ENCODE measurements at places on chromosomes 3 and 15.

DNA sequence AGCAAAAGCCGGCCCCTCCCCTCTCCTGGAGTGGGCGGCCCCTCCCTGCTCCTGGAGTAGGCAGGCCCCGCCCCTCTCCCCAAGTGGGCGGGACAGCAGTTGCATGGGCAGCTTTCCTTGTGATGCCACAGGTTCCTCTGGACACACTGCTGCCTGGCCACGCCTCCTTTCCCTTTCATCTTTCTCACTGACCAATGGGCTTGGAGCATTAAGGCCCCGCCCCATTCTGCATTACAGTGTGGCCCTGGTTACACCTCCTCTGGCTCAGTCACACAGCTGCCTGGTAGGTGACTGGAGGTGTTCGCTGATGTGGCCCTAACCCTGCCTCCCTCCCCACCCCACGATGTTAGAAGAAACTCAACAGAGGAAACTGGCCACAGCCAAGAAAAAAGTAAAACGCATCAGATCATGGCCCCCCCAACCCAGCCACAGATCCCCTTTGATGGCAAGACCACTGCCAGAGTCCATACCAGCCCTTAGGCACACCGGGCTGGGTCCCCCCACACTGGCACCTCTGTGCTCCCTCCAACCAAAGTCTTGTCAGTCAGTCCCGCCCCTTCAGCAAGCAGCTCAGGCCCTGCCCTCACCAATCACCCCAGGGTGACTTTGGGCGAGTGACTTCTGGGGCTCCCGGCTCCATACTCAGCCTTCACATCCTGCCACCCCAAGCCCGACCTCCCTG is 84.3 kb downstream of the ADAMTS7 start:
- no peak for DNase-seq

- DNase-seq: no peak
These were observed 508.3 kb downstream of the SOX2 start for GRCh38 chr3:182220013-182220412.

DNA sequence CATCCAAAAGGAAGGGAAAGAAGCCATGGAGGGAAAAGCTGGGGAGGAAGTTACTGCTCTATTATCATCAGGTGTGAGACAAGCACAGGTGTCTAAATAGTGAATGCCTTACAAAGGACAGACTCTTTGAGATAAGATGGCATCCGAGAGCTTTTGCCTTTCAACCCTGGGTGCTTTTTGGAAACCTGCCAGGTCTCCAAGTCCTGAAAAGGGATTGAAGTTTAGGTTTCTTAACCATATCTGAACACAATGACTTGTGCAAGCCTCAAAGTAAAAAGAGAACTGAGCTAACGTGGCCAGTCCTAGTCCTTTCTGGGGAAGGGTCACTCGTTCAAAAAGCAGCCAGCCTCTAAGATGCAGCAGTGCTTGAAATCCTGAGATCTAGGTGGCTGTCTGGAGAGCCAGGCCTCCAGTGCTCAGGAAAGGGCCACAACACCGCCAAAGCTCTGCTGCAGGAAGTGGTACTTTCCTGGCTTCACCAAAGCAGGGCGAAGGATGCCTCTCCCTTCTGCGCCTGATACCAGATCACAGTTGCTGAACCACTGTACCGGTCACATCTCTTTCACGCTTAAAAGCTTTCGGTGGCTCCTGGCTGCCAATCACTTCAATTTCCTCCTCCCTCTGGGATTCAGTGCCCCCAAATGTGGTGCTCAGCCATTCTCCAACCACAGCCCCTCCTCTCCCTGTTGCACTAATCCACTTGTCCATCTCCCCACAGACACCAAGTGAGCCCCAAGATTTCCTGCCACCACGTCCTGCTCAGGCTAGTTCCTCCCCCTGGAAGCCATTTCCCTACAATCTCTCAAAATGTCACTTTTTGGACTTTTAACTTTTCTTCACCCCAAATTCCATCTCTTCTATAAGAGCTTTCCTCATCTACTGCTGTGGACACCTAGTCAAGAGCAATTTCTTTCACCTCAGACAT is 104.1 kb upstream of the LPP start:
- DNase-seq: no peak

- DNase-seq: no peak
These were observed 412.0 kb downstream of the FHIT start for GRCh38 chr3:60839246-60839645.

DNA sequence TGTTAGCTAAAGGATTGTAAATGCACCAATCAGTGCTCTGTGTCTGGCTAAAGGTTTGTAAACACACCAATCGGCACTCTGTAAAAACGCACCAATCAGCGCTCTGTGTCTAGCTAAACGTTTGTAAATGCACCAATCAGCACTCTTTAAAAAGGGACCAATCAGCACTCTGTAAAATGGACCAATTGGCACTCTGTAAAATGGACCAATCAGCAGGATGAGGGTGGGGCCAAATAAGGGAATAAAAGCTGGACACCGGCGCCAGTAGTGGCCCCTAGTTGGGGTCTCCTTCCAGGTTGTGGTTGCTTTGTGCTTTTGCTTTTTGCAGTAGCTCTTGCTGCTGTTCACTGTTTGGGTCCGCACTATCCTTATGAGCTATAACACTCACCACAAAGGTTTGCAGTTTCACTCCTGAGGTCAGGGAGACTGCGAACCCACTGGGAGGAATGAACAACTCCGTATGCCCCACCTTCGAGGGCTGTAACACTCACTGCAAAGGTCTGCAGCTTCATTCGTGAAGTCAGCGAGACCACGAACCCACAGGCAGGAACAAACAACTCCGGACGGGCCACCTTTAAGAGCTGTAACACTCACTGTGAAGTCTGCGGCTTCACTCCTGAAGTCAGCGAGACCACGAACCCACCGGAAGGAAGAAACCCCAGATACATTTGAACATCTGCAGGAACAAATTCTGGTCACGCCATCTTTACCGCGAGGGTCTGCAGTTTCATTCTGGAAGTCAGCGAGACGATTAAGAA is 1.1 kb upstream of the SUCLG2 start:
- DNase-seq: no peak

- no peak for DNase-seq
These were observed 164.6 kb upstream of the CCDC54 start for GRCh38 chr3:107212618-107213017.

DNA sequence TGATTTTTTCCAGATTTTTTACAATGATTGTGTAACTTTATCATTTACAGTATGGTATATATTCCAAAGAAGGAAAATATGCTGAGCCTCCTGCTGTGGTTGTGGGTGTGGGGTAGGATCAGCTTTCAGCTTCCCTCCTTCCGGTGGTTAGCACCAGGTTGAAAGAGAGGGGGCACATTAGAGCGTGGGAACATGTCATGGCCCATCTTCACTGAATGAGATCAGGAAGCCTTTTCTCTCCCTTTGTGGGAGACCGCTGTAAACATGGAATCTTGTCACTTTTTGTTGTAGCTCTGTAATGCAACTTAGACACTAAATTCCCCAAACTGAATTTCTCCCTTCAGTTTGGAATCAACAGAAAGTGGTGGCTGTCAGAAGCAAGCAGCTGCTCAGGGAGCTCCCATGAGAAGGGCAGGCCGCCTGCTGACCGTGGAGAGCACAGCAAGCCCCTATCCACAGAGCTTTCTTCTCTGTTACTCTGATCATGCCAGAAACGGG is 86.7 kb upstream of the LIMD1 start:
- DNase-seq: no peak

GRCh38 chr15:62883938-62884479 is 158.5 kb upstream of the TPM1 start:
- no peak for DNase-seq

- DNase-seq: no peak
These were observed 64.0 kb upstream of the PLSCR4 start for GRCh38 chr3:146314871-146315270.

DNA sequence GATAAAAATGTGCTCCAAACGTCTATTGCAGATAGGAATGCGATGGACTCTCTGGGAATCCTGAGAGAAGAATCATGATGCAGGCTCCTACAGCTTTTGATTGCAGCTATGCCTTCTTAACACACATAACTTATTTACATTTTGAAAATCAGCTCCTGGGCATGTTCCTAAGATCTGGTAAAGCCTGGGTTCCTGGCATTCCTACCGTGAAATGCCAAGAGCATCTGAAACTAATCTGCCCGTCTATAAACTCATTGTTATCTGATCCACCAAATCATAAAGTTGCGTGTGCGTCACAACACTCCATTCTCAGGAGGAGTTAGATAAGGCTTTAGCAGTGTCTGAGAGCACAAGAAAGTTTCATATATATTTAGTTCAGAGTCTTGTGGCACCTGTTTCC is 79.0 kb upstream of the VGLL3 start:
- no peak for DNase-seq

DNA sequence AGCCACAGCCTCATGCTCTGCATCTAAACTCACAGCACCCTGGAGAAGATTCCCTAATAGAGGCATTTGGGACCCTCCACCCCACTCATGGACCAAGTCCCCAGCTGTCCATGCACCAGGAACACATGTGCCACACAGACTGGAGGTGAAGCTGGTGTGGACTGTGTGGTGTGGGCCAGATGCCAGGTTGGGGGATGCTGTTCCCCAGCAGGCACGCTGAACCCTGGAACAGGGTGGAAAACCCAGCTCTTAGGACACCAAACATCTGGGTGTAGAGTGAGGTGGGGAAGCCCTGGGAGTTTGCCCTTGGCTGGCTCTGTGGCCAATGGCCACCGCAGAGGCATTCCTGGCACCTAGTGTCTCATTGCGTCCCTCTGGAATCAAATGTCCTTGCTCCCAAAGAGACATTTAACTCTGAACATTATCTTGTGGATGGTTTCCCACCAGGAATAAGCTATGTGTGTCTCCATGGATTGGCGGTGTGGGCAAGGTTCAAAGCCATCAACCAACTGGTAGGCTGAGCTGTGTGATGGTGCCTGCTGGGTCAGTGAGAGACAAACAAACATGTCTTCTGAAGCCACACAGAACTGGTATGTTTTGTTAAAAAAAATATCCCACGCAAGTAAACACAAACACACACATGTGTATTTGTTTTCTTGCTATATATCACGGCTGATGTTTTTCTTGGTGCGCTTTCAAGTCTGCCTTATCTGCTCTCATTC is 65.0 kb downstream of the EXOG start:
- DNase-seq: no peak

DNA sequence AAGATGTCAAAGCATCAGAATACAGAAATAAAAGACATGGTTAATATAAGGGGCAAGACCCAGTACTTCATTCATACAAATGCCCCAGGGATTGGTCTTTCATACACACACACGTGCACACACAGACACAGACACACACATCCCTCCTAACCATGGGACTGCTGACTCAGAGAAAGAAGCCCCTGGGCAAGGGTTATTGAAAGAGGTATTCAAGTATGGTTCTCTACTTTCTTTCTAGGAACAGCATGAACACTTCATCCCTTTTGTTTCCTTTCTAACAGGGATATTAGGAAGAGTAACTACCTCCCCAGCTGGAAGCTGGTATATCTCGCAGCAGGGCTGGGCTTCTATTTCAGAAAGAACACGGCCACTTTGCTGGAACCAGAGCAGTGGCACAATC is 33.2 kb upstream of the ZFAND6 start:
- DNase-seq: no peak

DNA sequence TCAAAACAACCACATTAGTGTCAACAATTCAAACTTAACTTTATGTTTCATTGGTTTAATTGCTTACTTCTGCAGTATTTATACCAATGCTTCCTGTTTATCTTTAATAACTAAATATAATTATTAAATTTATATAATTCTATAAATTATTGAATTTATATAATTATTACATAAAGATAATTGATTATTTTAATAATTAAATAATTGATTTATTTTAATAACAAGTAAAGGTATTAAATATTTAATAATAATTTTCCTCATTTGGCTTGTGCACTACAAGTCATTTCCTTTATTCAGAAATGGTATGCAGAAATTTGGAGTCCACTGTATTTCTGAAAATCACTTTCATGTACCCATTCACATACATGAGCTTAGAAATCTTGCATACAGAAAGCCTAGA is 156.2 kb upstream of the NSMCE3 start:
- DNase-seq: no peak
